ENCODE measurements at places on chromosomes 13 and 19.

DNA sequence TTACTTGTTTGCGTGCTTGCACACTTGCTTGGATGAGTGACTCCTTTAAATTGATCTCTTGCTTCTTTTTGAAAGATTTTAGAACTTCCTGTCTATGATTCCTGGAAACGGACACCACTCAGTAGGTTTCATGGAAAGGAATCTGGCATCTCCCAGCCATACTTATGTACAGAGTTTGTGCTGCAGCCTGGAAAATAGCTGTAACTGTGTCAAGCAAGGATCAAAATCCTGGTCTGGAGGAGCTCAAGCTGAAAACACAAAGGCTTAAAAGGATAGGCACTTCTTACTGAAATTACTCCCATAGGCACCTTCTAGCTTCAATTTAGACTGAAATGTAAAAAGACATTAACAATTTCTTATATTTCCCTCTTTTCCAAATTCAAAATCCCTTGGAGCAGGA is 1.4 kb upstream of the FREM2 start:
- DNase-seq: no peak

DNA sequence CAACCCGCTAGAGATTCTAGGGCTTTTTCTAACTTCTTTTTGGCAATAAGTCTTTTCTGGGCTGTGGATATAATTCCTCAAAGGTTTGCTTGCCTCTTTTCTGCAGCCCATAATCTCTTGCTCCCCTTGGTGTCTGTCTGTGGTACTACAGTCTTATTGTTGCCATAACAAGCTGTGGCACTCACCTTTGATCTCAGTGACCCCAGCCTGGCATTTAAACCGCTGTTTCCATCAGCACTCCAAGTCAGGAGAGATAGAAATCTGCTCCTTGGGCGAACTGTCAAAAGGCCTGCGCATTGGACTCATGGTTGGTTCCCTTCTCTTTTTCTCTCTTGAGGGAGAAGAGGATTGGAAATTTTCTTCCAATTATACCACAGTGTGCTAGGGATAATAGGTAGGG is 14.5 kb upstream of the MPHOSPH8 start:
- DNase-seq: no peak

DNA sequence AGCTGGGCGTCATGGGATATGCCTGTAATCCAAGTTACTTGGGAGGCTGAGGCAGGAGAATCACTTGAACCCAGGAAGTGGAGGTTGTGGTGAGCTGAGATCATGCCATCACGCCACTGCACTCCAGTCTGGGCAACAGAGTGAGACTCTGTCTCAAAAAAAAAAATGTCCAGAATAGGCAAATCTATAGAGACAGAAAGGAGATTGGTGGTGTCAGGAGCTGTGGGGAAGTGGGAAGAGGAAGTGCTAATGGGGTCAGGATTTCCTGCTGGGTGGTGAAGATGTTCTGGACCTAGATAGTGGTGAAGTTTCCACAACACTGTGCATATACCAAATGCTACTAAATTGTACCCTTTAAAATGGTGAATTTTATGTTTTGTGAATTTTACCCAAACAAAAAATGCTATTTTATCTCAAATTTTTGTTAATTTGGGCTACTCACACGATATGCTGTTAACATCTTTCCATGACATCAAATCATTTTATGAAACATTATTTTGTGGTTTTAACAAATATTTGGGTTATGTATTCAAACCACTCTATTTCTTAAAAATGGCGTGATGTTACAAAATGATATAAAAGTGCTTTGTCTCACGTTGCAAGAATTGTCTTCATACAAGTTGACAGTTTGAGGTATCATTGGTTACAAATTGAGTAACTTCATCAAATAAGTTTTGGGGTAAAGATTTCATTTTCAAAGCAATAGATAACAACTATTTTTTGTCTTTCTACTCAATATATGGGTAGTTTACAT is 7.4 kb upstream of the CYP4F3 start:
- no peak for DNase-seq

GRCh38 chr13:67143544-67144115 is 86.5 kb downstream of the PCDH9 start:
- no peak for DNase-seq
